ENCODE measurements at places on chromosomes 2 and 18.

GRCh38 chr2:60992985-60993392, 24.5 kb upstream of the PEX13 start:
- DNase-seq: no peak

GRCh38 chr2:80068038-80068731, 236.4 kb downstream of the LRRTM1 start:
- no peak for DNase-seq

DNA sequence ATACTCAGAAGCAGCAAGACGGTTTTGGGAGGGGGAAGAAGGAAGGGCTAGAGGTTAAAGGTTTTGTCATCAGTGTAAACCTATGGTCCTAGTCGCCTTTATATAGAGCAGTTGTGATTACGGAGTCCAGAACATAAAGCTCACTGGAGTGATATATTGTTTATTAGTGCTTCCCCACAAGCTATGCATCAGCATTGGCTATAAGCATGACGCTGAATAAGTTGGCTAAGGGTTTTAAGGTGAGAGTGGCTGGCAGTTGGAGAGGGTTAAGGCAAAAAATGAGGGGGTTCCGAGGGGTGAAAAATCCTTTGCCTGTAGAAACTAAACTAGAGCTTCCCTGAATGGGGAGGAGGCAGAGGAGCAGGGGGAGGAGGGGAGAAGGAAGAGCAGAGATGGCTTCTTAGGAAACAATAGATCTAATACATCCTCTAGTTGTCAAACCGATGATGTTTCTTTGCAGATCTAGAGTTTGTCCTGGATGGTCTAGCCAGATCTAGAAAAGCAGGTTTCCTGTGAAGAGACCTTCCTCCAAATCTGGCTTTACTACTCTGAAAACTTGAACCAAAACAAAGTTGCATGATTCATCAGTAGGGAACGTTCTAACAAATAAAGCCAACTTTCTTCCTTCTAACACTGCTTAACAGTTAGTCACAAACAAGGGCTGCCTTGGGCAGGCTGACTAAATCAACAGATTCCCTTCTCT, 2.5 kb downstream of the KLF7 start:
- DNase-seq: no peak

- DNase-seq: peak; percentile 17
Observed at GRCh38 chr2:56217106-56217505, 33.3 kb downstream of the CCDC85A start.

DNA sequence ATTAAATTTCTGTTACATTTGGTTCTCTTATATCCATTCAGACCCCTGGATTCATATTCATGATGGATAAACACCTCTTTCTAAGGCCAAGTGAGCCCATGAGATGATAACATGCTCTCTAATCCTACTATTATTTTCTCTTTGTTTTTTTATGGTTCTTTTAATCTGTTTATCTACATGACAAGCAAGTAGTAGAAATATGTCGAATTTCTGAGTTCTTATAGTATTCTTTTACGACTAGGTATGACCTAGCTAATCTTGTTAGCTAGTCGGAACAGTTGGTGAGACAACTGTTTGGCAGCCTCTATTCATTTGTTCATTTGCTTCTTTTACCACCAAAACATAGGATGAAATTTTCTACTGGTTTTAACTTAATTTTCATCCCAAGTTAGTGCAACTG, 98.1 kb upstream of the SCG2 start:
- DNase-seq: no peak

- DNase-seq: no peak
Observed at GRCh38 chr2:181420259-181421130, 36.7 kb upstream of the ITGA4 start.

DNA sequence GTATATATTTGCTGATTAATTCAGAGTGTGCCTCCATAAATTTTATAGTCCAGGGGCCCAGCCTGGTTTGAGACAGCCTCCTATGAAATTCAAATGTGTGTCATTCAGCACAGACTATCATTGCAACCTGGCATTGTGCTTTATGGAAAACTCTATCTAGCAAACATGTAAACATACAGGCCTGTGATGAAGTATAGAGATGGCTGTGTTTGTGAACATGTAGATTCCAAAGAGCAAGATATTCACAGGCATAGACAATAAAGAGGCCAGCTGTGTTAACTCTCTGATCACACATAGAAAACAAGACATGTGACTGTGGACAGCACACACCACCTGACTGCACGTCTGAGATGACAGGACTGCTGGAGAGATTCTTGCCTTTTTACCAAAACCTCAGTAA, 297.9 kb downstream of the EN1 start:
- DNase-seq: no peak

- peak; percentile 30 for DNase-seq
Observed at GRCh38 chr2:65671670-65672242, 239.4 kb upstream of the SPRED2 start.

GRCh38 chr2:46683541-46683940, 204.2 kb downstream of the TMEM247 start:
- DNase-seq: no peak

DNA sequence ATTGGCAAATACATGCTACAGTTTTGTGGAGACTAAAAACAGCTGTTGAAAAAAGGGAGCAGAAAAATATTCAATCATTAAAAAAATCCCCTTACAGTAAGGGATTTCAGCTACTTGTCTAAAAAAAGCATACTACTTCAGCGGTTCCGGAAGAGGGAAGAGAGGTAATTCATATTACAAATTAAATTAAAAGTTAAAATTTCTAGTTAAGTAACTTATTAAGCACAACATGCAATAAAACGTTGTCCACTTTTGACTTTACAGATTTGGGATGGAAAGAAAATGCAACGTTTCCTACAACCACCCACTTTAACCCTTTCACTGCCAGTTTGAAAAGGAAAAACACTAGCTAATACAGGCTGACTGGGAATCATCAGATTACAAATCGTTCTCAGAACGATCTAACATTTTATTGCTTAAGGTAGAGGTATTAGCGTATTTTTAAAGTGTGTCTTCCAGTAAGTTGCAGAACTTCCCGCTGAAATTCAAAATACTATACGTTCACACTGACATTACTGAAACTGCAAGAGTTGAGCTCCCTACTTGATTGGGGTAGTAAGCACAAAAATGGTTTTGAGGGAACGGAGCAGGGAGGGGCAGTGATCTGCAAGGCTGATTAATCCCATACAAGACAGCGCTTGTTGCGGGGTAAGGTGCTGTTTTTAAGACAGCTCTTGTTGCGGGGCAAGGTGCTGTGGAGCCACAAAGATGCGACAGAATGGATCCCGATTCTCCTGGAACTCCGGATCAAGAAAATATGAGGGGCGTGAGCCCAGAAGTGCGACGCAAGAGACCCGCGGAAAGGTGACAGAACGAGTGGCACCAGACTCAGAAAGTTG, 743 bp downstream of the HADHA start:
- DNase-seq: peak; percentile 28

DNA sequence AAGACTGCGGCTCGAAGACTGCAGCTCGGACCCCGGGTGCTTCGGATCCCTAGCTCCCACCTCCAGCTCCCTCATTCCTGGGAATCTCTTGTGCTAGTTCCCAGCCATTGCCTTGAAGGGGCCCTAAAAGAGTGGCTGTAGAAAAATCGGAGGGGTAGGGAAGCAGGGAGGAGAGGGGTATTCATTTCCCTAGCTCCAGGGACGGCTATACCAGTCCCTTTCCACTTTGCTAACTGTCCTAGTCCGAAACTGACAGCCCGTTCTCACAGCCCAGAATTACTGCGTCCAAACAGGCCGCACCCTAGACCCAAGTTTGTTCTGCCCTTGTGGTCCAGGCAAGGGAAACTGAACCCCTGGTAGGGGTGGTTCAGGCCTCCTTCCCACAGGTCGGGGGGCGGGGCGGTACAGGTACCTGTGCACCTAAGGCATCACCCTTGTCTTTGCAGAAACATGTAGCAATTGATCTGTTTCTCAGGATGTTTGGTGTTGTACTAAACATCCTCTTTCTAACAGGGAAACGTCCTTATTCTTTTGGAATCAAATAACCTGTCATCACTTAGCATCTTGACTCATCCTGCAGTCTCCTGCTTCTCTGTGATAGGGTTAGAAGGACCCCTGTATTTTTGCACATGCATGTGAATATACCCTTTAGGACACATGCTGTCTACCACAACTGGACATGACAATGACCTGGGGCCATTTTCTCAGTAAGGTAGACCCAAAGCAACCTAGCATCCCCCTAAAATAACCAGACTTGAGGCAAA, 4.0 kb downstream of the EMX1 start:
- peak; percentile 61 for DNase-seq

DNA sequence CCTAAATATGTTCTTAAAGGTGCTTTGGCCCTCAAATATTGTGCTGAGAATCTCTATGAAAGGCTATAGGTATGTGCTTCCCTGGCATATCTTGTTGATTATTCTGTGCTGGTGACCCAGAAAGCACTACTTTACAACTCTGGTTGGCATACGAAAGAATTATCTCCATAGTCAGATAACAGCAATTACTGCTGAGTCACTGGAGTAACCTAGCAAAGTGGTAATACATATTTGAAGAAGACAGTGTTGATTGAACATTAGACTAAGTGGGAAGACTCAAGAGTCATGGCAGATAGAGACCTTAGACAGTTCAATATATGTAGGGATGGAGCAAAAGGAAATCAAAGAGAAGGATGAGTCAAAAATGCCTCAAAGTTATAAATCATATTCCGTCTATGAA, 1978.5 kb upstream of the LRRTM1 start:
- no peak for DNase-seq

GRCh38 chr2:143635936-143636335, 506.7 kb downstream of the ARHGAP15 start:
- no peak for DNase-seq

- DNase-seq: no peak
Observed at GRCh38 chr2:1744151-1744445, 217 bp downstream of the PXDN start.

GRCh38 chr2:50875561-50875960, 156.4 kb downstream of the NRXN1 start:
- no peak for DNase-seq

DNA sequence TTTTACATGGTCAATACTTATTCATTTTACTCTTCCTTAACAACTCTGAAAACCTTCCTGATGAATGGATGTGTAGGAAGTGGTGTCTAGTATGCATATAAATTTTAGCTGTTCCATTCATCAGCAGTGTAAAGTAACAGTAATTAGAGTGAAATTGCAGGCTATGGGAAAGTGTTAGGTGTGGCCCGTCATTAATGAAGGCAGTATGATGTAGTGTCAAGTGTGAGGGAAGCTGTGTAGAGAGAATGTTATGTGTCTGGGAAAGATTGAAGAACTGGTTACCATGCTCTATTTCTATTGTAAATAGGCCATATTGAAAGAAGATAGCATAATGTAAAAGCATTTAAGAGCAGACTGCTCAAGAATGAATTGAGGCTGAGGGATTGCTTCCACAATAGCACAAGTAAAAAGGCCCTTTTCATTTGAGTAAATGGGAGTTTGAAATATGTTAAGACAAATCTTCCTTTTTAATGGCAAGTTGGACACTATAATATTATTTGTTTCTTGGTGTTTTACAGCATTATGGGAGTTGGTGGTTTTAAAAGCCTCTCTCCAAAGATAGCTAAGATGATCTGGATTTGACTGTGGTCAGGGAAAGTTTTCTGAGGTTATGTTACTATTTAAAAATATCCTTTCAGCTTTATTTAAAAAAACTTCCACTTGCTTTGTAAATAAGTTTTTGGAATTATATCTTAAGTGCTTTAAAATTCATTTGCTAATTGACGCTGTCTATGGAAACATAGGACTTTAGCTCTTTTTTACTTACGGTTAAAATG, 401.0 kb upstream of the ZEB2 start:
- DNase-seq: no peak
